ENCODE measurements at places on chromosomes 7 and 10.

GRCh38 chr10:534047-534566 lies 155.4 kb downstream of the DIP2C start:
- no peak for DNase-seq

DNA sequence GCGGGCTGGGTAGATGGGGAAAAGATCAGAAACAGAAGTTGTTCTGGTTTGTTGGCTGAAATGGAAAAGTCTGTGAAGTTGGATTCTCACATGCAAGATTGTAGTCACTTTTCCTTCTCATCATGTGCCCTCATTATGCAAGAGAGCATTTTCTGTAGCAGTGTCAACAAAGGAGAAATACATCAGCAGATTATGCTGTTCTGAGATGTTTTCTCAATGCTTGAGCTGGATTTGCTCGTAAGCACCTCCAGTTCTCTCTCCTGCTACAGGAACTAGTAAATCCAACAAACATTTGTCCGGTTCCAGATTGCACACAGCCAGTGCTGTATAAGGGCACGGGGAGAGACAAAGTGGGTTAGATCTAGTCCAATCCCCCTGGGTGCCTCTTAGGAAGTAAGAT lies 90.0 kb downstream of the GATA3 start:
- DNase-seq: no peak

- no peak for DNase-seq
Measured at GRCh38 chr7:86720306-86720705, 76.6 kb downstream of the GRM3 start.

DNA sequence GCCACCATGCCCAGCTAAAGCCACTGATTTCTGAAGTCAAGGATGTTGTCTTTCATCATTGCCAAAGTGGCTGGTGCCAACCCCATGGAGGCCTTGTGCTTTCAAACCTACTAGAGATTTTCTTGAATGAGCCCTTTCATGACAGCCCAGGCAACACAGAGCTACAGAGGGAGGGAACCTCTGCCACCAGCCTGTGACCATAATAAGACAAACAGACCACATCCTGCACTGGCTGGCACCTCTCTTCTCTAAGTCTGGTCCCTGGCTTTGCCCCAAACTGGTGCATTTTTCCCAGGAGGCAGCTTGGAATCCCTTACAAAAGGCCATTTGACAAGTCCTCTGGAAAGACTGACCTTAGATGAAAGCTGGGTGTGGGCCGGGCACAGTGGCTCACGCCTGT lies 348.8 kb downstream of the GALNT17 start:
- DNase-seq: no peak

DNA sequence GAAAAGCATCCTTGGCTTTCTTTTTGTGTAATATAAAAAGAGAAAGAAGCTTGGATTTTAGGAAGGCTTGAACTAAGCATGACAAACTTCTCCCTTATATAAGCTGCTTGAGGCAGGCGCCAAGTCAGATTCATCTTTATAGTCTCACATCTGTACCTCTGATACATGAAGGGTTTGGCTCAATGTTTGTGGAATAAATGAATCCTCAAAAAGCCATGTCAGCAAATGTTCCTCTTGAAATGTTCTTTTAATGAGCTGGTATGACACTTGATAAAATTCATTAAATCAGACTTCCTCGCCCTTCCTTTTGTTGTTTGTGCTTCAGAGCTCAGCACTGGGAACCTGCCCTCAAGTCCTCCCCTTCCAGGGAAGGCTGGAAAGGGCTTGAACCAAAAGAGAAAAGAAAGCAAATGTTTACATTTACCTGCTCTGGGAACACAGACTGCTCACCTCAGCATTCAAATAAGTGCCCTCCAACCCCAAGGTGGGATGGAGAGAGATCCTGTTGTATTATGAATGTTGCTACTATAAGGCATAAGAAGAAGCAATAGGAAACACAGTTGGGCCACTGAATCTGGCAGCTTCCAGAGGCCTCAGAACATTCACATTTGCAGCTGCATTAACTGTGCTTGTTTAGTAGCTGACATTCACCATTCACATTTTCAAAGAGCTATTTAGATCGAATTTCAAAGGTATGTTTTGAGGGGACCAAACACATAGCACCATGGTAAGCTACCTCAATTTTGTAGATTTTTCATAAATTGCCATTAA lies 212.6 kb downstream of the CACNA2D1 start:
- no peak for DNase-seq

- DNase-seq: no peak
Measured at GRCh38 chr7:135791543-135792362, 43.1 kb upstream of the FAM180A start.

GRCh38 chr10:60760711-60761210 lies 17.5 kb upstream of the CDK1 start:
- DNase-seq: no peak

GRCh38 chr7:44066111-44066460 lies 719 bp upstream of the PGAM2 start:
- no peak for DNase-seq

All from GM18507 (cell line).